Stimulated activated CD8-positive, alpha-beta memory T cell treated with anti-CD3 and anti-CD28 coated beads, Interleukin-4, amount 100 ng/mL, for 1 hour (primary cell): ENCODE measurements at places on chromosomes 3 and 15.

DNA sequence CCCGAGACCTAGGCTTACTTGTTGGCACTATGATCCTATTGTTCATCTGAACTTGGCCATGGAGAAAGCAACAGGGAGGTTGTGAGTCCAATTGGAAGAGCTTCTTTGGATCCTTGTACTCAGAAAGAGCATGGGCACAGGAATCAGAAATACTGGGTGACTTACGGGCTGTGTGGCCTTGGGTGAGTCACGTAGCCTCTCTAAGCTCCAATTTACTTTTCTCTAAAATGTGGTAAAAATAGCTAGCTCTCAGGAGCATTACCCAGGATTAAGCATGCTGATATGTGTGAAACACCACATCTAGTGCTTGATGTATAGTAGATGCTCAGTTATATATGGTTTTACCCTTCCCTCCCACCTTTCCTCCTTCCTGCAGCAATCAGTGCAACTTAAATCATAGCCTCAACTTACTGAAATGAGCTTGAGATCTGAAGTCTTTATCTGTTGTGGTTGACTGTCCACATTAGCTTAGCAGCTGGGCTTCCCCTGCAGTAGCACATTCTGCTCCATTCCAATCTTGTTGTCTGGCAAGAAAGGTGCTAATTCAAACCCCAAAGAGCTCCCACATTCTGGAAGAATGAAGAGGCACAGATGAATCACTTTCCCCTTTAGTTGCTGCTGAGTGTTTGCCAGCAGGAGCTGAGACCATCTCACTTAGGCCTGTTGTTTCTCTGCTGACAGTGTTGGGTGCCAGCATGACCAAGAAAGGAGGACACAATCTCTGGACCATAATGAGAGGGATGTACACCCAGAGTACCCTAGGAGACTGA is 299.1 kb upstream of the TRIM42 start:
- DNase-seq, result no peak

- no peak for DNase-seq
Measured at GRCh38 chr15:35603856-35604255, 57.9 kb upstream of the DPH6 start.

- DNase-seq, result no peak
Measured at GRCh38 chr15:95327183-95327525, 1003.3 kb upstream of the NR2F2 start.

DNA sequence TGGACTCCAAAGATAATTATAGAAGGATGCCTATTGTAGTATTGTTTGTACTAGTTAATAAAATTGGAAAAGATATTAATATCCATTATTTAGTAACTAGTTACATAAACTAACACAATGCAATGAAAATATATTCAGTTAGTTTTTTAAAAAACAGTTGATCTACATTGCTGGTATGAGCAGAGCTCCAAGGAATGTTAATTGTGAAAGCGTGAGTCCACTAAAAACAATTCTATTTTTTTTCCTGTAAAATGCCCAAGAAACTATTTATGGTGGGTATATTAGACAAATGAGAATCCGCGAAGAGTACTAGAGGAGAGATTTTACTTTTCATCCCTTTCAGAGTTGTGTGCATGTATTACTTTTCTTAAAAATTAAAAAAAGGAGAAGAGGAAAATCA is 104.3 kb downstream of the MCTP2 start:
- DNase-seq, result no peak

DNA sequence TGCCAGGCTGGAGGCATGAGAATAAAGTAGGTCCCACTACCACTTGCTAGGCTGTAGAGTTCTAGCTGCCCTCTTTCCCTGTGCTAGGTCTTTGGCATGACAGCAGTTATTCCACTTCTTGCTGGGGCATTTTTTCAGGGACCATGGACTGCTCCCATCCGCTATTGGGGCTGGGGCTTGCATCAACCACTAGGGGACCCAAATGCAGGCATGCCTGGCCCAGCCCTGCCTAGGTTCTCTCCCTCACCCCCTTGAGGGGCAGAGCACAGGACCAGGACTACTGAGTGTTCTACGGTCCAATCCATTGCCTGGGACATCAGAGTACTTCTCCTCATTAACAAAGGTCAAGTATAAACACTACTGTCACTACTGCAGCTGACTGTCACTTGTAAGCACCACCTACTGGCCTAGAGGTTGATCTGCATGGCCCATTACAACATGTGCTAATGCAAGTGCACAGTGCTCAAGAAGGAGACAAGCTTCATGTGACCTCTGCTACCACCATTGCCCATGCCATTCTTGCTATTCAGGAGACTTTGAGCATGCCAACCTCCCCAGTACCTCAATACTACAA is 270.5 kb downstream of the MBNL1 start:
- DNase-seq, result no peak

DNA sequence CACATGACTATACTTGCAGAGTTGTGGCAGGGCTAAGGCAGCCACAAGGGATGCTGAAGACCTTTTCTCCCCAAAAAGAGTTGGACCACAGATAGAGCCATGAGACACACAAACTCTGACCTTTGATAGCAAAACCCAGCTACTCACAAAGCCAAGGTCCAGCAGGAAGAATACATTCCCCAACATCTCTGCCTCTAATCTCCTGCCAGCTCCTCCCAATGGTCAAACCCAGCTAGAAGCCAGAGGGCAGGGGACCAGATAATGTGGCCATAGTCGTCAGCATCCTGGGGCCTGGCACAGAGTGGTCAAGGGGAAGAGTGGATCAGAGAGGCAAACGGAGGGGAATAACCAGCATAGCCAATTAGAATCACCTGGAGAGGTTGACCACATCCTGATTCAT is 28.2 kb downstream of the SLC6A1 start:
- DNase-seq, result no peak

DNA sequence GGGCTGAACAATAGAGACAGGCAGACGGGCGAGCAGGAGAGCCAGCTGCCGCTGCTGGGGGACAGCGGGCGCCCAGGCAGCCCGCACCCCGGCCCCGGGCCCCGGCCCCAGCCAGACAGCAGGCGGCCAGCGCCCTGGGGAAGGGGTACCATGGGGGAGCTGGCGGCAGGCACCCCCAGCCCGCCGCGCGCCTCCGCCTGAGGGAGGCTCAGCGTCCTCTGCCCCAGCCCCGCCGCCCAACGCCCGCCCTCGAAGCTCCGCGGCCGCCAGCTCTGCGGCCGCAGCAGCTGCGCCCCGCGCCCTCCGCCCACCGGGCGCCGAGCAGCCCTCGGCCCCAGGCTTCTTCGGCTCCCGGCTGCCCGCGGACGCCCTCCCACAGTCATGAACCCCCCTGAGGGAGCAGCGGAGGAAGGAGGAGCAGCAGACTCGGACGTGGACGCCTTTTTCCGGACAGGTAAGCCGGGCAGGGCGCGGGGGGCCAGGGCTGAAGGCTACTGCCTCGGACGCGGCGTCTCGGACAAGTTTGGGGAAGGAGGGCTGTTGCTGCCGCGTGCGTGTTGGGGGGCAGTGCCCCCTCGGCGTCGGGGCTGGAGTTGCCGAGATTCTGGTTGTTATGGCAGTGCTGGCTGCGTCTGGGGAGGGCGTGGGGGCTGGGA is 41.6 kb upstream of the ROPN1 start:
- DNase-seq, result no peak

DNA sequence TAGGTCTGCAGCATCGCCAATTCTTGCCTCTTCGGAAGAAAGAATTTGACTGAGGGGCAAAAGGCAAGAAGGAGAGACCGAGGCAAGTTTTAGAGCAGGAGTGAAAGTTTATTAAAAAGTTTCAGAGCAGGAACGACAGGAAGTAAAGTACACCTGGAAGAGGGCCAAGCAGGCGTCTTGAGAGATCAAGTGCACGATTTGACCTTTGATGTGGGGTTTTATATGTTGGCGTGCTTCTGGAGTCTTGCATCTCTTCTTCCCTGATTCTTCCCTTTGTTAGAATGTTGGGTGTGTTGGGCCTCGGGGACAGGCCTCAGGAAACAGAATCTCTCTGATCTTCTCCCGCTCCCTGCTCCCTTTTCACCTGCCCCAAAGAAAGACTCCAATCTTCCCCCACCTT is 40.6 kb upstream of the FLNB start:
- no peak for DNase-seq

DNA sequence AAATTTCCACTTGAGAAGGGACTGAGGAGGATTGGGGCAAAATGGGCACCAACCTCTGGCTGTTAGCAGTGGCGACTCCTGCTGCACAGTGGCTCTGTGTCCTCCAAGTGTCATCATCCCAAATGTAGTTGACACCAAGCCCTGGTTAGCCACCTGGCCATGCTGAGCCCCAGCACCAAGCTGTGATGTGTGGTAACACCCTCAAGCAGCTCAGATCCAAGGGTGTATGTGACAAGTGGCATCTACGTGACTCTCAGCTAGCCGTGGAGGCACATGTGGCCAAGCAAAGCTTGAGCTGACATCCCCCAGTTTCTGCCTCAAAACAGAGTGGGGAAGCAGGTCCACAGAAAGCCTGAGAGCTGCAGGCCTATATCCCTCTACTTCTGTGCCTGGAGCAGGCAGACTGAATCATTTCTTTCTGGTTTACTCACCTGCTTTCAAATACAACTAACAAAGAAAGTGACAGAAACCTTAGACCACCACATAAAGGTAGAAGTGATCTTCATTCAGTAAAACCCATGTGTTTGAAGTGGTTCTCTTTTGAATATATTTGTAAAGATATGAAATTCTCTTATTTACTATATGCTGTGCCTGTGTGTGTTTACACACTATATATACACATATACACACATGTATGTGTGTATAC is 40.0 kb downstream of the FOXP1 start:
- DNase-seq, result no peak

DNA sequence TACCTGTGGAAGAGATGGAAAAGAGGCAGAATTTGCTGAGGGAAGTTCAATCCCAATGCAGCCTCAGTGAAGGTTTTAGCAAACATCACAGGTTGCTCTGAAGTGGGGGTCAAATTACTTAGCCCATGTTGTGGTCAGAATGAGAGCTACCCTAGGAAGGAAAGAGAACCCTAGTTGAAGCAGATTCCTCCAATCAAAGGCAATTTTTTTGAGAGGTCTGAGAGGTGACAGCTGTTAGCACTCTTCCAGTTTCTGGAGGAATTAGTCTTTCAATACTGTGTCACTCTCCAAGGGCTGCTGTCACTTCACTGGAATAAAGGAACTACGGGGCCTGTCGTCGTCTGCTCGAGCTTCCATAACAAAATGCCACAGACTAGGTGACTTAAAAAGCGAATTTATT is 584.2 kb upstream of the DPPA4 start:
- no peak for DNase-seq

- no peak for DNase-seq
Measured at GRCh38 chr15:42348083-42348482, 11.2 kb upstream of the CAPN3 start.

GRCh38 chr3:177714945-177715344 is 517.7 kb upstream of the TBL1XR1 start:
- no peak for DNase-seq

- no peak for DNase-seq
Measured at GRCh38 chr15:67911727-67912126, 71.9 kb upstream of the RNU6-1 start.

DNA sequence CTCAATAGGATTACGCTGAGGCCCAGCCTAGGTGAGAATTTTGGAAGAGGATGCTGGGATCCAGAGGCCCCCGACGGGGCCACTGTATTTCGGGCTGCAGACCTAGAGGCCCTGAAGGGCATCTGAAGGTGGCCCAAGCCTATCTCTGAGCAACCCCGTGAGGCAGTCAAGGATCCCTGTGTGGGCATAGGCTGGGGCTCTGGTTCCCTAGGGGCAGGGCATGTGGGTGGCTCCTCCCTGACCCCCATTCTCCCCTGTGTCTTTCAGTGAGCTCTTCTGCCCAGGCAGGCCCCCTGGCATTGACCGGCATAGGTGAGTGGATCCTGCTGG is 216.0 kb downstream of the SNRPN start:
- no peak for DNase-seq

DNA sequence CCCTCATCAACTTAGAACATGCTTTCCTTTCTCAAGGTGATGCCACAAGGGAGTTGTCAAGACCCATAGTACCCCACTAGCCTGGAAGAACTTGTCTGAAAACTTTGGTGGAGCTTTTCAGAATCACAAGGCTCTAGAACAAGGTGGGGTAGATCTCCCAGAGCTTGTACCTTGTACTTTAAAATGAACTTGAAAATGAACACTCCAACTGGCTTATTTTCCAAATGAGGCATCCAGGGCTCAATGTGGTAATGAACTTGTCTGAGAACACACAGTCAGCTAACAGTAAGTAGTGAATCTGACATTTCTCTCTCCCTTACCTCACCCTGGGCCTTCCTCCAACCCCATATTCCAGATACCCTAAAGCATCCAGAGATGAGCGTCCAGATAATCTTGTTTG is 81.8 kb upstream of the THBS1 start:
- no peak for DNase-seq

GRCh38 chr15:100134089-100134583 is 207.6 kb downstream of the ADAMTS17 start:
- DNase-seq, result no peak

- DNase-seq, result no peak
Measured at GRCh38 chr15:92395098-92395635, 1.5 kb downstream of the ST8SIA2 start.

- DNase-seq, result no peak
Measured at GRCh38 chr3:197513953-197514785, 41.6 kb downstream of the BDH1 start.

DNA sequence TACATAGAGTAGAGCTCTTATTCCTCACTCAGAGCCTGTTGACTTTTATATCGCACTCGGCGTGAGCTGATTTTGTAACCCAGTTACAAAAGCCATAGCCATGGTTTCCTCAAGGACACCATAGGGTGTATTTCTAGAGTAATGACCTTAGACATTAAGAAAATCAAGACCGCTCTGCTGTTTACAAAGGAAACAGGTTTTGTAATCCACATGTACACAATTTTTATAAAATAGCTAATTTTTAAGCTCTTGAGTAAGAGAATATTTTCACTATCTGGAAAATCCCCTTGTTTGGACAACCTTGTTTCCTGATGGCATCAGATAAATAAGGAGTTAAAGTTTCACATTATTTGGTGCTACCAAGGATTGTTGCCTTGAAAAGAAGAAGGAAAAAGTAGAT is 104.7 kb downstream of the PGPEP1L start:
- DNase-seq, result no peak

DNA sequence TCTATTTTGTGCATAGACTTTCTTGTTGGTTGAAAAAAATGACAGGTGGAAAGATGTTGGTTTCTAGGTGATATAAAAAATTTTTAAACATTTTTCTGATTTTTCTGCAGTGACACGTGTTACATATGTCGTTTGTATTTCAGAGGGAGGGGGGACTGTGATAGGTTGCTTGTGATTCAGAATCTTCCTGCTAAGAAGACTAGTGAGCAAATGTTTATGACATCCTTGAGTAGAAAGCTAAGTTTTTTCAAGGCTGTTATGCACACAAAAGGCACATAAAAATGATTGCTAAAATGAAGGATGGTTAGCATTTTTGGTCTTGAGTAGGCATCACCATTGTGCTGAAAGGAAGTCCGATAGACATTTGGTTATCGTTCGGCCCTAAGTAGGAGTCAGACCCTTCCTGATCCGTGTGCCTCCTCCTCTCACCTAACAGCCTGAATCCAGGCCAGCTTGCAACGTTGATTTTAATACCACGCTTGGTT is 1.5 kb downstream of the ZNF639 start:
- no peak for DNase-seq

- no peak for DNase-seq
Measured at GRCh38 chr3:169455472-169455871, 208.0 kb downstream of the MECOM start.
